Myocyte (in vitro differentiated cells): ENCODE measurements at places on chromosomes 1 and 21. TPM values are rescaled to one million over a fixed set of nuclear protein-coding genes. Genes with fewer than 3 reads are reported as not detected.

The ASCL5 gene
- not detected in 2 replicates for total RNA-seq

The EVA1B gene
- total RNA-seq: 26.4 and 42.0 TPM in 2 replicates

The TMEM54 gene
- 28.3 and 44.2 TPM in 2 replicates for total RNA-seq

The S100A16 gene
- total RNA-seq: 591 and 800 TPM in 2 replicates

The AGMAT gene
- total RNA-seq: 2.1 and 3.2 TPM in 2 replicates

The SPRR2A gene
- total RNA-seq: not detected in 2 replicates

The ITPKB gene
- 1.1 and 2.1 TPM in 2 replicates for total RNA-seq

The CA6 gene
- not detected in 2 replicates for total RNA-seq

The RNU1-1 gene
- not detected in 2 replicates for total RNA-seq

The SZRD1 gene
- total RNA-seq: 76.2 and 79.3 TPM in 2 replicates

The GBP6 gene
- total RNA-seq: 0.16 TPM in 1 of 2 replicates, not detected in the other

The TMEM125 gene
- not detected in 2 replicates for total RNA-seq

The FAM89A gene
- total RNA-seq: 1.1 and 3.1 TPM in 2 replicates

The RCSD1 gene
- total RNA-seq: 121 and 176 TPM in 2 replicates

The TTLL7 gene
- 35.2 and 41.0 TPM in 2 replicates for total RNA-seq

The FCRL3 gene
- total RNA-seq: not detected in 2 replicates

The VCAM1 gene
- 5.7 and 9.3 TPM in 2 replicates for total RNA-seq

The RPS6KA1 gene
- 1.4 and 7.2 TPM in 2 replicates for total RNA-seq

The IL19 gene
- not detected in 2 replicates for total RNA-seq

The TPTE gene
- not detected in 2 replicates for total RNA-seq

The GALNT2 gene
- 64.4 and 66.8 TPM in 2 replicates for total RNA-seq

The CRB1 gene
- 0.70 and 1.1 TPM in 2 replicates for total RNA-seq

The NBPF6 gene
- not detected in 2 replicates for total RNA-seq

The CFAP107 gene
- total RNA-seq: not detected in 2 replicates

The LAMC2 gene
- 1.7 and 2.3 TPM in 2 replicates for total RNA-seq

The SMAP2 gene
- 15.8 and 21.2 TPM in 2 replicates for total RNA-seq

The ZNF281 gene
- total RNA-seq: 14.1 and 15.7 TPM in 2 replicates

The PITHD1 gene
- 51.7 and 53.4 TPM in 2 replicates for total RNA-seq

The PROX1 gene
- 6.7 and 8.5 TPM in 2 replicates for total RNA-seq

The VPS26C gene
- 50.2 and 68.5 TPM in 2 replicates for total RNA-seq

The CR1L gene
- total RNA-seq: not detected in 2 replicates

The OR1C1 gene
- total RNA-seq: not detected in 2 replicates

The CBR3 gene
- 1.3 and 3.2 TPM in 2 replicates for total RNA-seq

The LRRC39 gene
- total RNA-seq: 31.4 and 58.7 TPM in 2 replicates

The SLC35F3 gene
- not detected in 2 replicates for total RNA-seq

The A3GALT2 gene
- 0.32 TPM in 1 of 2 replicates, not detected in the other for total RNA-seq

The ANGPTL1 gene
- total RNA-seq: 2.5 and 7.1 TPM in 2 replicates

The FCGR3B gene
- not detected in 2 replicates for total RNA-seq

The MXRA8 gene
- 224 and 252 TPM in 2 replicates for total RNA-seq

The CDKN2C gene
- total RNA-seq: 17.8 and 27.7 TPM in 2 replicates

The RGL1 gene
- total RNA-seq: 5.4 and 6.3 TPM in 2 replicates

The SAMSN1 gene
- total RNA-seq: not detected in 2 replicates

The S100A2 gene
- 6.4 and 7.1 TPM in 2 replicates for total RNA-seq

The GNG4 gene
- not detected in 2 replicates for total RNA-seq

The CLDN17 gene
- total RNA-seq: not detected in 2 replicates

The KPRP gene
- not detected in 2 replicates for total RNA-seq

The GJA9 gene
- total RNA-seq: not detected in 2 replicates

The NIBAN1 gene
- 0.10 and 0.40 TPM in 2 replicates for total RNA-seq

The C4BPB gene
- total RNA-seq: not detected in 2 replicates

The CCDC185 gene
- not detected in 2 replicates for total RNA-seq

The DNASE2B gene
- total RNA-seq: not detected in 2 replicates

The PEAR1 gene
- 0.05 TPM in 1 of 2 replicates, not detected in the other for total RNA-seq

The GNG12 gene
- total RNA-seq: 60.5 and 62.6 TPM in 2 replicates

The SYTL1 gene
- total RNA-seq: 0.05 TPM in 1 of 2 replicates, not detected in the other

The CNTN2 gene
- not detected in 2 replicates for total RNA-seq
